ENCODE measurements at places on chromosomes 12 and 14. TPM values are rescaled to one million over a fixed set of nuclear protein-coding genes. Genes with fewer than 3 reads are reported as not detected.

CPM gene
- total RNA-seq: 2.7 TPM

TBPL2 gene
- total RNA-seq: not detected

GLIPR1L2 gene
- 0.17 TPM for total RNA-seq

MFAP5 gene
- not detected for total RNA-seq

SIRT4 gene
- 0.97 TPM for total RNA-seq
